Hepatocyte (in vitro differentiated cells): ENCODE measurements at places on chromosomes 7 and 10. TPM values are rescaled to one million over a fixed set of nuclear protein-coding genes. Genes with fewer than 3 reads are reported as not detected.

The PRR15 gene
- polyA plus RNA-seq = 30.2 and 42.0 TPM in 2 replicates

The TBC1D12 gene
- 7.7 and 9.2 TPM in 2 replicates for polyA plus RNA-seq

The RPEL1 gene
- polyA plus RNA-seq = not detected in 2 replicates

The PRPS1L1 gene
- not detected in 2 replicates for polyA plus RNA-seq

The SORCS3 gene
- 0.59 TPM in 1 of 2 replicates, not detected in the other for polyA plus RNA-seq

- no peak for DNase-seq
These were observed 21.2 kb downstream of the PDE1C start for GRCh38 chr7:32048970-32049491.

DNA sequence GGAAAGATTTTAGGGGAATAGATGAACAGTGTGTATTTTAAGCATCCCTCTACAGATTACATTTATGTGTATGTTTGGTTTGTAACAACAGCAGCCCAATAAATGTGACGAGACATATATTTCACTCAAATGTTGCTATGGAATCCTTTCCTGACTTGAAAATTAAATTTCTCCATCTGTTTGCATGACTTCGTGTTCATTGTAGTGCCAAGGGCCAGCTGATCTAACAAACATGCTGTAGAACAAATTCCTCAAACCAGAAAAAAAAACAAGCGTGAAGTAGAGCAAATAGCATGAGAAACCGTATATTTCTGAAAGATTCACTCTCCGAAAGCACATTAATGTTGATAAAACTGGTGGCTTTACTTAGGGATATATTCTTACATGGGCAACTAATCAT lies 87.8 kb downstream of the NRCAM start:
- DNase-seq = no peak

The GPC2 gene
- 3.2 and 4.1 TPM in 2 replicates for polyA plus RNA-seq

- DNase-seq = no peak
These were observed 12.5 kb upstream of the TNRC18 start for GRCh38 chr7:5436003-5436678.

DNA sequence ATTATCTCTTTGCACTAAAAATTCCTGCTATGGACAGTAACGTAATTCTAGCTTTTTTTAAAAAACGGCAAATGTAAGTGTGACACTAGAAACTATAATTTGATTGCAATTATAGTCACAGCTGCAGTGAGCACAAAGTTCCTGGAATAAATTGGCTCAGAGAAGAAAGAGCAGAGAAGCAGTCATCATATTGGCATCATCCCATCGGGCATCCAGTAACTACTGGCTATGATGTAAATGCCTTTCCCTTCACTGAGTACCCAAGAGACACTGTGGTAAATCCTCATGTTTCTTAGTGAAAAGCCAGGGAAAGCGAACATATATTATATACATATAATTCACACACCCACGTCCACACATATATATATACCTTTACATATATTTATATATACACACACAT lies 43.6 kb downstream of the PIP4K2A start:
- DNase-seq = no peak
